ENCODE measurements at places on chromosomes 12 and 14.
A peak's percentile ranks its signal among the peaks of the same experiment; 100 is the strongest.

- DNase-seq, result peak; percentile 8
Measured at GRCh38 chr12:54378796-54379397, 5.6 kb downstream of the ZNF385A start.

GRCh38 chr14:68341411-68342212 lies 451.3 kb downstream of the ZFP36L1 start:
- DNase-seq, result no peak

DNA sequence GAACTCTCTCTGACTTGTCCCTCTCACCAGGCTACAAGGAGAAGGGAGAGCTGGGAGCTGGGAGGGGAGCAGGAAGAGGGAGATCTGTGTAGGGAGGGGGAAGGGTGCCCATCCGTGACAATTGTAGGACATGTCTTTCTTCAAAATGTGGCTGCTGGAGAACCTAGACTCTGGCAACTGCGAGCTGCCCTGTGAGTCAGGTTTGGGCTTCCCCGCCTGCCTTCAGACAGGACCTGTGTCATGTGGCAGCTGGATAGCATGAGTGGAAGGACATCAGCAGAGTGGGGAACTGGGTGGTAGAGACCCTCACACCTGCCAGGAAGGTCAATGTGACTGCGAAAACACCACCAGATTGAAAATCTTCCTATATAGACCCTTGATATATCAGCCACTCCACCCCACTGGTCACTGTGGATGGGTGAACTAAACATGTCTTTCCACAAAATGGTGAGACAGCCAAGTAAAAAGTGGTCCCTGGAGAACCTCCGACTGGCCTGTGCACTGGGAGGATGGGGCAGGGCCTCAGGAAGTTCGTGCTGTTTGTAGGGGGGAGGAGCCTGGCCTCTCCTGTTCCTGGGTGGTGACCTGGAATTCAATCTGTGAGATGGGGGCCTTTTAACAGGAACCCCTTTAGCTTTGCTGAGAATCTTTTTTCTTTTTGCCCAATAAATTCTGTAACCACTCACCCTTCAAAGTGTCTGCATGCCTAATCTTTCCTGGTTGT lies 62.2 kb upstream of the CAPRIN2 start:
- DNase-seq, result no peak

GRCh38 chr14:100144996-100145646 lies 14.3 kb downstream of the DEGS2 start:
- DNase-seq, result no peak

- DNase-seq, result no peak
Measured at GRCh38 chr12:92049403-92049802, 96.2 kb downstream of the BTG1 start.

GRCh38 chr14:50542941-50543418 lies 10.6 kb upstream of the MAP4K5 start:
- peak; percentile 45 for DNase-seq

GRCh38 chr14:94180655-94181271 lies 6.6 kb downstream of the PPP4R4 start:
- peak; percentile 6 for DNase-seq

GRCh38 chr14:68234101-68234905 lies 414.7 kb downstream of the RAD51B start:
- DNase-seq, result no peak

- no peak for DNase-seq
Measured at GRCh38 chr12:57025196-57025595, 8.9 kb upstream of the TAC3 start.

- DNase-seq, result no peak
Measured at GRCh38 chr14:26233118-26233517, 364.7 kb downstream of the NOVA1 start.

- DNase-seq, result no peak
Measured at GRCh38 chr12:69355363-69356028, 4.0 kb upstream of the YEATS4 start.

DNA sequence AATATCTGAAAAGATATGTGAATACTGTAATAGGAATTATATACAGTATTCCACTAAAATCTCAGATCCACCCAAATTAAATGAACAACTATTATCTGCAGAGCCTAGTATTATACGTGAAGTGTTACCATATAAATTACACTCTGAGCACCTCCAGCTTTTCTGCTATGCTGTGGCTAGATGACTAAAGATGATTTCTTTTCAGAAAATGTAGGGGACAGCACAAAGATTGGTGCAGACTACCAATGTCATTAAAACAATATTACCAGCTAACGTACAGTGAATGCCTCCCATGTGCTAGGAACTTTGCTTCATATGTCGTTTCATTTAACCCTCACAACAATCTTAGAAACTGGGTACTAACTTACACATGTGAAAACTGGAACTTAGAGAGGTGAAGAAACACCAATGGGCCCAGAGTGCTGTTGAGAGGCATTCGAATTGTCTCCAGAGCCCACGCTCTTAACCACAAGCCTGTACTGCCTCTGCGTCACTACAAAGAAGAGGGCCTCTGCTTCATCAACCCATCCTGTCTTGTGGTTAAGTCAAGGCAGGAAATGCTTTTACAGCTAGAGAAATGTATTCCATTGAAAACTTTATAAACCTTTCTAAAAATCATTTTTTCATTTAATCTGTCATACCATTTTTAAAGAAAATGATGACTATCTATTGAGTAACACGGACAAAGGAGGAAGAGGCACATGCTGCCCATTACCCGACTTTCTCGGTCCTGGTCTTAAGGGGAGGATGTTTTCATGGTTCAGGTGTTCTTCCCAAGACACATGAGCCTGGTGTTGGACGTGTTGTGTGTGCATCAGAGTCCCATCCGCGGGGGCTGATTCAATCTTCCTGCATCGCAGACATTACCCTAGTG lies 1.3 kb downstream of the GPR65 start:
- no peak for DNase-seq

- no peak for DNase-seq
Measured at GRCh38 chr12:115267891-115268290, 583.9 kb upstream of the TBX3 start.

- DNase-seq, result no peak
Measured at GRCh38 chr12:68794653-68795251, 13.2 kb upstream of the MDM2 start.

DNA sequence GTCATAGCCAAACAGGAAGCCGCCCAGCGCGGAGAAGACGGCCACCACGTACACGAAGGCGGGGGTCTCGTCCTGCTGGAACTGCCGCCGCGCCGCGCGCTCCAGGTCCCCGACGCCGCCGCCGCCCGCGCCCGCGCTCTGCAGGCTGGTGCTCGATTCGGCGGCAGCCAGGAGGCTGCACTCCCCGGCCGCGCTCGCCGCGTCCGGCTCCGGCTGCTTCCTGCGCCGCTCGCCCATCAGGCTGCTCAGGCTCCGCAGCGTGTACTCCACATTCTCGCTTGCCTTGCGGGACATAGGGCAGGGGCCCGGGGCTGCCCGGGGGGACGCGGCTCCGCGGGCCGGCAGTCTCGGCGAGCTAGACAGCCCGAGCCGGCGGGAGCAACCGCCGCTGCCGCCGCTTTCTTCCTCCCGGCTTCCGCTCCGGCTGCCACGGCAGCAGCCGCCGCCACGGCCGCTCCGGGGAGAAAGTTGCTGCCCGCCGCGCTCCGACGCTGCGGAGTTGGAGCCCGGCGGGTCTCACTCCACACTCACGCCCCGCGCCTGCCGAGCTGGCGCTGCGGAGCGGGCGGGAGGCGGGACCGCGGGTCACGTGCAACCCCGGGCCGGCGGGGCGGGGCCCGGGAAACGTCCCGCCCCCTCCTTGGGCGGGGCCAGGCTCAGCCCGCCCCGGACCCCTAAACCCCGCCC lies at the start of gene SLC2A13:
Gene SLC2A13, minus strand, starts transcription at position 567 of the 687 bp plus-strand sequence. Its CDS starts 273 bp downstream, at position 294.
- DNase-seq, result peak; percentile 36

DNA sequence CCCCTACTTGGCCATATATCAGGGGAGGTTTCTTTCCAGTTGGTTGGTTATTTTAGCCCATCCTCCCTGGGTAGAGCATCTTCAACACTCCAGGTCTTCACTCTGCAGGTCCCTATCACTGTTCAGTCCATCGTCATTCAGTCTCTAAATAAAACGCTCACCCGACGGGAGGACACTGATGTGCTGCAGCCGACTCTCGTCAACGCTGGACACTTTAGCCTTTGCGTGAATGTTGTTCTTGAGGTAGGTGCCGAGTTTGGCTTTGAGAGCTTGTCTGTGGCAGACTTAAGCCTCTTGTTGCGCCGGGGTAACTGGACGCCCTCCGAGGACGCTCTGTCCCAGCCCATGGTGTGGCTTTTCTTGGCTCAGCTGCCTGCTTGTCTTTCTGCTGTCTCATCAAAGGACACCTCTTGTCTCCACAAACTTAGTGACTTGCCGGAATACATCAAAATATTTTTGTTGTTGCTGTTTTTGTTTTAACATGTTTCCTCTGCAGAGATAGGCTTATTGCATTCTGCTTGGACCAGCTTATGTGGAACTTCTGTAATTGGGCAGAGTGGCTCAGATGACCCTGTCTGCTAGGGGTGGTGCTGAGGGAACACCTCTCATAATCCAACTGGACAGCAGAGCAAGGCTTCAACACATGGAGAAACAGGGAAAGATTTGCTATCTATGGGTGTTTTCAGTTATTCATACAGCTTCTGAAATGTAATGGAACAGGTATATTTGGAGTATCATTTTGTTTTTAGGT lies 26.5 kb downstream of the TCTN1 start:
- DNase-seq, result no peak

- no peak for DNase-seq
Measured at GRCh38 chr12:113700943-113701342, 229.3 kb upstream of the LHX5 start.

DNA sequence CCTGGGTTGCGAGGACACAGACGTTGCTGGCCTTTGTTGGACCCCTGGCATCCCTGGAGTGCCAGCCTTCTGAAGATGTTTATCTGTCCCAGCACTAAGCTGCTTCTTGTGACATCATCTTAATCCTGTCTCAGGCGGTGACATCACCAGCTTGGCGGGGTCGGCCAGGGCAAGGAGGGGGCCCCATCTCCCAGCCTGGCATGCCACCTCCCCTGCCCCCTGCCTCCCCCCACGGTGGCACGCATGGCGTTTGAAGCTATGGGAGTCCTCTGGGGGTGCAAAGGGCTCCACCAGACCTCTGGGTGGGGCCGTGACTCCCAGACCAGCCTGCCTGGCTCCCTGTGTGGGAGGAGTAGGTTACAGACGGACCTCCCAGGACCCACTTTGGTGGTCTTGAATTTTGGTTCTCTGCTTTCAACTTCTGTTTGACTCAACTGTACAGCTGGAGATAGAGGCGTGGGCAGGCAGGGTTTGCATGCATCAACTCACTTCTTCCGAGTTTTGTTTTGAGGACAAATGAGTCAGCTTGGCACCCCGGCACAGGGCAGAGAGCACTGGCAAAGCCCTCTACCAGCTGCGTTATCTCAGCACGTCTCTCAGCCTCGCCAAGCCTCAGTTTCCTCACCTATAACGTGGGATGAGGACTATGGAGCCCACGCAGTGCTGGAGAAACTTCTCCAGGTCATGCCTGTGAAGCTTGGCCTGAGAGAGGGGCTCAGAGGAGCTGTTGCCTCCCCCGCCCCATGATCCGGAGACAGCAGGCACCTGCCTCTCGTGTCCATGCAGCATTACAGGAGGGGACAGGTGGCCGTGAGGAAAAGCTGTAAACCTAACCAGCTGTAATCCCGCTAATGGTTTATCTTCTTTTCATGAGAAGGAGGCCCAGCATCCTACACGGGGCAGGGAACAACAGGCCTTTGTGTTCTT lies 38.8 kb upstream of the EML1 start:
- peak; percentile 47 for DNase-seq

DNA sequence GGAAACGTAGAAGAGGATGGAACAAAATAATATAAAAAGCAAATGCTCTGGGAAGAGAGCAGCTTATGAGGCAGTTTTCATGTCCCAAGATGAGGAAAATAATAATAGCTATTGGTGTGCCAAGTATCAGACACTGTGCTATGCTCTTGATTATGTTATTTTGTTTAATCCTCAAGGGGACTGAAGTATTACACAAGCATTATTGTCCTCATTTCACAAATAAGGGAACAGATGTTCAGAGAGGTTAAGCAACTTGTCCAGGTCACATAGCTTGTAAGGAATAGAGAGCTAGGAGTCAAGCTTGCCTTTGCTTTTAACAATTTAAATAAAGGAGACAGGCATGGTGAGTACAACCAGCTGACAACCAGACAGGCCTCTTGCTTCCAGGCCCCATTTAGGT lies 26.9 kb upstream of the LTBP2 start:
- no peak for DNase-seq

DNA sequence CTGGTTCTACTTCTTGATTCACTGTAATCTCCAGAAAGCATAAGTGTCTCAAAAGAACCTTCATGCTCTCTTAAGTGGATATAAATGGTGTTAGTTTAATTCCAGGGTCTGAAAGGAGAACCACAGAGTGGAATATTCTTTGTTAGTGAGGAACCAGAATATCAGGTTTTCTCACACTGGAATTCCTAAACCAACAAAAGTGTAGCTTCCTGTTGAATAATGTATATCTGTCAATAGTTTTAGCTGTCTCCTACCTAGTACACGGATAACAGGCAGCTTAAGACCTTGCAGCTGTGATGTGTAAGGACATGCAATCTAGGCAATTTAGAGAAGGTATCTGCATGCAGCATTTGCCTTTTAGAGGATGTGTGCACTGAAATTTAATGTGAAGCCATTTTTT lies 24.0 kb downstream of the LRIG3 start:
- no peak for DNase-seq

- DNase-seq, result peak; percentile 79
Measured at GRCh38 chr12:46370792-46371717, 1.5 kb downstream of the SLC38A2 start.

GRCh38 chr12:124457287-124458219 lies 109.9 kb downstream of the NCOR2 start:
- no peak for DNase-seq

DNA sequence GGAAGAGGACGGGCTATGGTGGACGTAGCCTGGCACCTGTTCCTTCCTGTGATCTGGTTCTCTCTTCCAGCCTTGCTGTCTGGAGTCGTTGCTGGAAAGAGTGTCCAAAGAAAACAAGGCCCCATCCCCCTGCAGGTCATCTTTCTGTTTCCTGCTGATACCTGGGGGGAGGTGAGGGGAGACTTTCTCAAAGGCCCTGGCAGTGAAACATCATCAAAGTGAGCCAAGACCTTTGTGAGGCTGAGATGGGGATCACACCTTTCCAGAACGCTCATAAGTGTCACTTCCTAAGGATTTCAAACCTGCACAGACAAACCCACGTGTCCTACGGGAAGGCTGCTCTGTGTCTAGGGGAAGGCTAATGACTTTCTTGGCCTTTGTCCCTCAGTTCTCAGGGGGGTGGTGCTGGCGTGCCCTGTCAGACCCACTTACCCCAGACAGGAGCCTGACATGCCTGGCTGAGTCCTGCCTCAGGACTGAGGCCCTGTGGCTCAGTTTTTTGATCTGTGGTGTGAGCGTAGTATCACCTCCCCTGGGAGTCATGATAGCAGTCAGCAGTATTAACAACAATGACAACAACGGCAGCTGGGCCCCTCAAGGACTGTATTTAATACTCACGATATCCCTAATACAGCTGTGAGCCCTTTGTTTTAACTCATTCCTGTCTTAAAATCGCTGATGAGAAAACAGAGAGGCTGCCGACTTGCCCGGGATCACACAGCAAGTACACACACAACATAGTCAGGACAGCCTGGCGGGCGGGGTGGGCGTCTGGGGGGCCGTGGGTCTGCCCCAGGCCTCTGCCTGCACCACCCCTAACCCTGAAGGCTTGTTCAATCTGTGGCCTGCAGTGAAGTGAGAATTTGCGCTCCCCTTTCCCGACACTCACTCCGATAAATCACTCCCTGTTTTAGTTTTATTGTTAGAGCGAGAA lies 235.2 kb downstream of the SLC41A2 start:
- DNase-seq, result no peak
